ENCODE measurements at places on chromosomes 6 and 20.

DNA sequence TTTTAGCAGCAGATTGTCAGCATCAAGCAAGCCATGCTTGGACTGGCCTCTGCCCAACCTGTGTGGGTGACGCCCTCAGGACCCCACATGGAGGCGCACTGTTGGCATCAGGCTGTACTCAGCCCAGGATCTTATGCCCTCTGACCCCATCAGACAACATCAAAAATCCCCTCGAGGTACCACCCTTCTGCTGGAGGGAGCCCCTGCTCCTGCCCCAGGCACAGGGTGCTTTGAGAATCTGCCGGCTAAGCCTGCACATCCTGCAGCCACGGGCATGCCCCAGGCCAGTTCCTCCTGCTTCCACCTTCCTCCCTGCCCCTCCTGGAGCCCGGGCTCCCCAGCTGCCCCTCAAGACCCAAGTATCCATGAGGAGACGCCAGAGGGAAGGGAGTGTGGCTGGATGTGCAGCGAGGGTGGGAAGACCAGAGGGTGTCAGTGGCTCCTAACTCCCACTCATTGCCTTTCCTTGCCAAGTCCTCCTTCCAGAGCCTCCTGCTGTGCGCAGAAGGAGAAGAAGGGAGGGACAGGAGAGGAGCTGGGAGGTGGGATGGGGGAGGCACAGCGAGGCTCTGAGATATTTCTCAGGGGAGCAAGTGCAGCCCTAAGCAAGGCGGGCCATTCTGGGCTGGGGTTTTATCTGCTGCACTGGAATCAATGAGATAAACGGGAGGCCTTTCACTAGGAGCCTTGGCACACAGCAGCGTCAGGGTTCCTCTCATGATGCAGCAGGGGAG lies 77.4 kb upstream of the CST7 start:
- no peak for DNase-seq

DNA sequence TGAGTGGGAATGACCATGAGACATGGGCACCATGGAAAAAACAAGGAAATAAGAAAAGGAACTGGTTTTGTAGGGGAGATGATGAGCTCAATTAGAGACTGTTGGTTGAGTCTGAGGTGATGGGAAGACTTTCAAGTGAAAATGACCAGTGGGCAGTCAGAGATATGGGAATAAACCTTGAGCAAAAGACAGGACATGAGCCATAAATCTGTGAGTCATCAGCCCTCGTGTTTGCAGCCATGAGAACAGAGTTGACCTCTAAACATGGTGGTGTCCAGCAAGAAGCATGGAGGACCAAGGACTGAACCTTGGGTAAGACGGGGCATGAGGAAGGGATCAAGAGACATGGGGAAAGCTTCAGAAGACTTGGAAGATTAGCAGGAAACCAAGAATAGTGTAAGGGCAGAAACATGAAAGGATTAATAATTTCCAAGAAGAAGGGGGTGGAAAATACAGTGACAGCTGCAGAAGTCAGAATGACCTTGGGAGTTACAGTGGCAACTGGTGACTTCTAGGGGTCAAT lies 280.6 kb upstream of the PRDM1 start:
- no peak for DNase-seq

DNA sequence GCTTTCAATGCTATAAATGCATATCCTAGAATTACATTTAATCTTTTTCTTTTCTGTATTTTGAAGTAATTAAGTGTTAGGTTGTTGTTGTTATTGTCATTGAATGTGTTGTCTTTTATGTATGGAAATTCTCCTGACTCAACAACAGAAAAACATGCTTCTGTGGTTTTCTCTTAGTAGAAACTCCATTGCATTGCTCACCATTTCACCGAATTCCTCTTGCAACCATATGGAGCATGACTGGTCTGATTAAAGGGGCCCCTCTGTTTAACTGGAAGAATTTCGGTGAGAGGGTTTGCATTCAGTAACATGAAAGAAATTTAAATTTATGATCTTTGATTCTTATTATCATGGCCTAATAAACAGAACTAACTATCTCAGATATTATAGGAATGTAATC lies 454.3 kb upstream of the JARID2 start:
- no peak for DNase-seq

- DNase-seq: no peak
These were observed 10.4 kb upstream of the THBD start for GRCh38 chr20:23059846-23060245.

DNA sequence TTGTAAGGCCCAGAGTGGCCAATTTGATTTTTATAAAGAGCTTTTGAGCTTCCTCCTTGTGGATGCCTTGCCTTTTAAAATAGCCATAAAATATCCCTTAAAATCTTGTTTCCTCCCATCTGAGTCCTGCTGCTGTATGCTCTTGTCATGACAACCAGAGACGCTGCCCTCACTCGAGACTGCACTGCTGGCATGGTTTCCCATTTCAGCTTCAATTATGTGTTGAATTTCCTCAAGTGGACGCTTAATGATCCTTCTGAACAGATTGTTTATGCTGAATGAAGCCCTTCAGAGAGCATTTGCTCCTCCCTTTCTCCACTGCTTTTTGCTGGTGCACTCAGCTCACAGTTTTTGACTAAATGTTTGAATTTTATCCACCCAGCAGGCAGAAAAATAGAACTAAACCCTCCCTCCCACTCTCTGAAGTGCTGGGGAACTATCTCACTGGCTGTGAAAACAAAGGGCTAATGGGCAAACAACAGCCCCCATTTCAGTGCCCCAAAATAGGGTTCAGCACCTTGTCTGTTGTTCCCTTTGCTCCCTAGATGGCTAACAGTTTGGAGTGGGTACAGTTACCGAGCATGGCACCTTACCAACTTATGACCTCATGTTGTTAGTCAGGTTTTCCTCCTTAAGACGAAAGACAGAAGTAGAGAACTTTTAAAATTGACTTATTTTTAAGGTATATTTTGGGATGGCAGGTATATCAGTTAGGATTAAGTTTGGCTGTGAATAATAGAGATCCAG lies 45.5 kb upstream of the RNF8 start:
- DNase-seq: no peak

DNA sequence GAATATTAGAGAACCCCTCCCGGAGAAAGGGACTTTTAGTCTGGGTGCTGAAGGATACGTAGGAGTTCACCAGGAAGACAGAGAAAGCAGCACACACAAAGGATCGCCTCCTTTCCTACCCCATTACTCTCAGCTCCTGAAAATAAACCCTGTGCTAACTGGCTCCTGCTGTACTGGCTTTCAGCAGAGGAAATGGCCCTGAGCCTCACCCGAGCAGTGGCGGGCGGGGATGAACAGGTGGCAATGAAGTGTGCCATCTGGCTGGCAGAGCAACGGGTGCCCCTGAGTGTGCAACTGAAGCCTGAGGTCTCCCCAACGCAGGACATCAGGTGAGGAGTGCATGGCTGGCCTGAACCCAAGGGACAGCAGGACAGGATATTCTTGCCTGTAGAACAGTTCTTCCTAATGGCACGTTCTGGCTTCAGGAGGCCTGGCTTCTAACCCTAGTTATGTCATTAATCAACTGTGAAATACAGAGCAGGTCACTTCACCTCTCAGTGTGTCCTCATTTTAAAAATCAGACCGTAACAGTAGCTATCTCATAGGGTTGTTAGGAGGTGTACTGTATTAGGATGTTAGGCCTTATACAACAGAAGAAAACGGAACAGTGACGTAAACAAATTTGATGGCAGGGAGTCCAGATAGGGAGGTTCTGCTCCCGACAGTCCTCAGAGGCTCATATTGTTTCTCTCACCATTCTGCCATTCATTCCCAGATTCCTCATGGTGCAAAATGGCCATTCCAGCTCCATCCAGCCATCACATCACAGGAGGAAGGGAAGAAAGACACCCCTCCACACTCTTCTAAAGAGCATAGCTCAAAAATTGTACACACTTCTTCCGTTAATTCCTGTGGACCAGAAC lies 1.8 kb downstream of the RBCK1 start:
- no peak for DNase-seq

GRCh38 chr6:38307740-38308139 lies 332.0 kb downstream of the BTBD9 start:
- no peak for DNase-seq

DNA sequence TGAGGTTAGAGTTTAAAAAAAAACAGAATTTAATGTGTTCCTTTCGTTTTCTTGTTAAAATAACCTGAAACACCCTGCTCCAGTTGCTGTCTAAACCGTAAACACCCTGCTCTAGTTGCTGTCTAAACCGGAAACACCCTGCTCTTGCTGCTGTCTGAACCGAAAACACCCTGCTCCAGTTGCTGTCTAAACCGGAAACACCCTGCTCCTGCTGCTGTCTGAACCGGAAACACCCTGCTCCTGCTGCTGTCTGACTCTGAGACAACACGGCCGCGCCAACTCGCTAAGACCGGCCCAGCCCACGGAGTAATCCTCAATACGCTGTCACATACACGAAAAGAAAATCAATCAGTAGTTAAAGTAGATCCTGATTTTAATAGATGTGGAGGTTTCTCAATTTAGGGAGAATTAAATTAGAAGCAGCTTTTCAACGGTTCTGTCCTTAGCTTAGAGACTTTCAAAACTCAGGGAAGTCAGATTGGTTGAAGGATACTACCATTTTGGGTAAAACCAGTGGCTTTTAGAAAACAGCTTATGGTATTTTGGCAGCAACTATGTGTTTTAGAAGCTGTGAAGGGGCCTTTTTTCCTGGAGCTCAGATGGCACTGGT lies 98.3 kb downstream of the RAMACL start:
- no peak for DNase-seq

DNA sequence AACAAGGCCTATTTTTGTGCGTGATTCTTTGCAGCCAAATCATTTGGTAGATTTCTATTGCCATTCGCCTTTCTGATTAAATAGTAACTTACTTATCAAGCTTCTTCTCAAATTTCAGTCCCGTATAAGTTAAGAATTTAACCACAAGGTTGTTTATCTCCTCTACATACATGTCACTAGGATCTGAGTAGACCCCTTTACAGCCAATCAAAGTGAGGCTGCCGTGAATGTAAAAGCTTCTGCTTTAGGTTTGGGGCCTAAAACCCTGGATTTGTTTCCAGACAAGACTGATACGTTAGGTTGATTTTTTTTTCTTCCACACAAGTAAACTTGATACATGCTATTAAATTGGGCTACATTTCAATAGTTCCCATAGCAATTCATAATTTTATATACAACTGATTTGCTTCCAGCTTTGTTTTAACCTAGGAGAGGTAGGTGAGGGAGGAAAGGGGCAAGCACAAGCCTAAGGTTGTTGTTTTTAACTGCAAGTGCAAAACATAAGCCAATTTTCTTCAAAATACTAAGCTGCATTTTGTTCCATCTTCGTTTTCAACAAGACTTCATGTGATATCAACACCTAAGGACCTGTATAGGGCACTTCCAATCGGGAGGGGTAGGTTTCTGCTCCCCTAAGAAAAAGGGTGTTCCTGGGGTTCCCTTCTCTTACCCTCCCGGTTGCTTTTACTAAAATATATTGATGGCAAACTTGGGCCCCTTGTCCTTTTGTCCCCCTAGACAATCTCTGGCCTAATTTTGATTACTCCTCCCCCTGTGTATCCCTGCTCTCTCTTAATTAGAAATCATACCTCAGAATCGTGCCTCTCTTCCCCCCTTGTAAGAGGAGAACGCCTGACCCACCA lies 1.7 kb downstream of the RANBP9 start:
- no peak for DNase-seq

GRCh38 chr20:11499101-11499634 lies 418.5 kb upstream of the BTBD3 start:
- no peak for DNase-seq

- DNase-seq: no peak
These were observed 125.3 kb downstream of the SYCP2 start for GRCh38 chr20:59807909-59808728.

All from activated CD8-positive, alpha-beta memory T cell treated with anti-CD3 and anti-CD28 coated beads for 48 hours (primary cell).